ENCODE measurements at places on chromosomes 3 and 15.

DNA sequence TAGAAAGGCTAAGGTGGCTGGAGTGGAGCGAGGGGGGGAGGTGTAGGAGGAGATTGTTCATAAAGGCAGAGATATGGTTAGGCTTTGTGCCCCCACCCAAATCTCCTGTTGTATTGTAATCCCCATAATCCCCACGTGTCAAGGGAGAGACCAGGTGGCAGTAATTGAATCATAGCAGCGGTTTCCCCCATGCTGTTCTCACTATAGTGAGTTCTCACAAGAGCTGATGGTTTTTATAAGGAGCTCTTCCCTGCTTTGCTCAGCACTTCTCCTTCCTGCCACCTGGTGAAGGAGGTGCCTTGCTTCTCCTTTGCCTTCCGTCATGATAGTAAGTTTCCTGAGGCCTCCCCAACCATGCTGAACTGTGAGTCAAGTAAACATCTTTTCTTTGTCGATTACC is 64.7 kb upstream of the CFAP161 start:
- DNase-seq: no peak

DNA sequence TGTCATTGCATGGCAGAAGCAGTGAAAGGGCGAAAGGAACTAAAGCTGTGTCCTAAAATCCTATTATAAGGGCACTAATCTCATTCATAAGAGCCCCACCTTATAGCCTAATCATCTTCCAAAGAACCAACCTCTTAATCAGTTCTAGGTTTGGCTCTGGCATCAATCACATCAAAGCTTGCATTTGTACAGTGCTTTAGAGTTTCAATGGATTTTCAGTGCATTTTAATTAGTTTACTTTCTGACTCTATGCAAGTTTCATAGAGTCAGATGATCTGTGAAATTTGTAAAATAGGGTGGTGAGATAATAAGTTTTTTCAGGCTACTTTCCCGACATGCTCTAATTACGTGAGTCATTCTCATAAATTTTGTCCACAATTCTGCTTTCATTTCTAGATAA is 341.1 kb downstream of the DIPK2A start:
- no peak for DNase-seq

DNA sequence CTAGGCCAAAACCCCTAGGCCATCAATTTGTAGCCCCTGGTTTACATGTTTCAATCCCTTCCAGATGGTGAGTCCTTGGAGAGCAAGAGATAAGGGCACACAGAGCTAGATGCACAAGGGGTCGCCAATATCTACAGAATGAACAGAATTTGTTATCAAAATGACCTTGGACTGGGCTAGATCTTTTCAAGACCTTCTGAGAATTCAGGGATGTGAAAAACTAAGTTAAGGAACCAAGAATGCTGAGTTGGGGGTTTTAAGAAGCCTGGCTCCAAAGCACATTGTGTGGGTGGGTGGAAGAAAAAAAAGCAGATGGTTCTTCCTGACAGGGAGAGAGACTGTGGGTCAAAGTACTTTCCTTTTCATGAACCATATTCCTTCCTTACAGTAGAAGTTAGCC is 10.2 kb downstream of the CDCP1 start:
- DNase-seq: no peak

GRCh38 chr15:37995461-37996347 is 61.3 kb downstream of the TMCO5A start:
- no peak for DNase-seq

GRCh38 chr3:131917006-131917405 is 117.8 kb downstream of the CPNE4 start:
- DNase-seq: no peak

DNA sequence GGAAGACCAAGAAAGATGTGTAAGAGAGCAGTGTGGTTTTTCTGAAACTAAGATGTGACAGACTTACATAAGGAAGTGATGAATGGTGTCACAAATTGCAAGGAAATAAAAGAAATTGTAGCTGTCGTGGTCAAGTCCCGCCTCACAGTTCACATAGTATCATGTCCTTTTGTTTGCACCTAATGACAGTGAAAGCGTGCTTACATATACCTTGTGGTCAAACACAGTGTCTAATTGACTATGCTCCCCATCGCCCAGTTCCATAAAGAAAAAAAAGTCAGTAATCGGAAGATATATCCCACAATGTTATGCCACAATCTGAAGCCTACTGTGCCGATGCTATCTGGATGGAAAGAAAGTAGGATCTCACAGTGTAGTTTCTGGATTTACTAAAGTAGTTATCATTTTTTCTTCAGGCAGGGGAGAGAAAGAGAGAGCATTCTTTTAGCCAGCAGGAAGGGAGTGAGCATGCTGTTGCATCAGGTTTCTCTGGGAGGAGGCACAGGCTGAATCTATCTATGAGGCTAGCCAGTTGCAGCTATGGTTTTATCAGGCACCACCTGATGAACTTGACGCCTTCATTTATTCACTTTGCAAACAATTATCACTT is 9.8 kb upstream of the PLSCR1 start:
- no peak for DNase-seq

DNA sequence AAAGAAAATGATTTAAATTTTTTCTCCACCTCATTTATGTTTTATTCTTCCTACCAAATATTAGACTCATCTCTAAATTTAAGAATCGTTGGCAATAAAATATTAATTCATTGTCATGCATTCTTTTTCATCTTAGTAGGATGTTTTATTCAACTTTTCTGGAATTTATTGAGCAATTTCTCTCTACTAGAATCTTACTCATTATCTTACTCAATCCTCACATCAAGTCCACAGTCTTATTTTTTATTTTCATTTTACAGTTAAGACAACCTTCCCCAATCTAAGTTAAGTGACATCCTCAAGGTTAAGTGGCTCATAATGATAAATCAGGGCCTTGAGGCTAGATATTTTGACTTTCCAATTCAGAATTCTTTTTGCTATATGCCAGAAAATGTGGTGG is 15.9 kb upstream of the ALDH1A2 start:
- no peak for DNase-seq

DNA sequence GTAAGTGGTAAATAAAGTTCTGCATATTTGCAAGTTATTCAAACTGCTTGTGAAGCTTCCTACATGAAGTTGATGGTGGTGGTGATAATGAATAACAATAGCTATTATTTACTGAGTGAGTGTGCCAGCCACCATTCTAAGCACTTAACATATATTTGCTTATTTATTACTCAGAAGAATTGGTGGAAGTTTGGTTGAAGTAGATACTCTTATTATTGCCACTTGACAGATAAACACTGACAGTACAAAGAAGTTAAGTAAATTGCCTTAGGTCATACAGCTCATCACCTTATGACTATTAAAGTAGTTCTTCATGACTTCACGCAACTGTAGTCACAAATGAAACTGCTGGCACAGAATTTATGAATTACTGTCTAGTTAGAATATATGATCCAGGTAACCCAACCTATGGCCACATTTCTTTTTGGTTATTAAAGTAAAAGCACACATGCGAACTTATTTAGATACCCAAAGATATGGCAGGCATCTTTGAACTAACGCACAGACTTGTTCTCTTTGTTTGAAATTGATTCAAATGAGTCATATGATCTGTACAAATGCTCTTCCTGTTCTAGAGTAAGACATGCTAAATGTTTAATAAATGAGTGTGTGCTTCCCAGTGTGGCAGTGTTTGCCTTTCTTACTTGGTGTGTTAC is 99.8 kb upstream of the NR2F2 start:
- DNase-seq: no peak

- DNase-seq: no peak
Observed at GRCh38 chr15:90600954-90601353, 71.2 kb downstream of the CRTC3 start.

DNA sequence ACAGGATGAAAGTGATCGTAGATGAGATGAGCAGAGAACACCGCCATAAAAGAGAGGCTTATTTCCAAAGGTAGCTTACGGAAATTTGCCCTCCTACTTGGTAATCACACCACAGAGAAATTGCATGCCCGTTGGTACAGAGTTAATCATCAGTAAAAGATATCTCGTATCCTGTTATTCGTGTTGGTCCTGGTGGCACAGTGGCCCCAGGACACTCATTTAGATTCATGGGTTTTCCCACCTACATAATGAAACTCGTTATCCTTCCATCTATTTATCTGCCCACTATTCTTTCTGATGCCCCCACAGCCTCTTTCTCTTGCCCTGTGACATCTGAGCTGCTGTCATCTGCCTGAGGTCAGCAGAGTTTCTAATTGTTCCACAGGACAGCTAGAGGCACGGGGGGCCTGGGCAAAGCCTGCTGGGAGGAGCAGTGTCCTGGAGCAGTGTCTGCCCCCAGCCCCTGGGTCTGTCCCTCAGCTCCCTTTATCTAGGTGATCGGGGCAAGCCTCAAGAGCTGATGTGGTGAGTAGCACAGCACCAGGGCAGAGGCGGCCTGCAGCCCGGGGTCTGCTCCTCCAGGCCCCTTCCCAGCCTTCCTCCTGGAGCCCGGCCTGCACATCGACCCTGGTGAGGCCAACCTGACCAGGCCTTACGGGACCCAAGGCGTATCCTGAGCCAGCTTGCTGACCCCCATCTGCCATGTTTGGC is 42.2 kb downstream of the PXYLP1 start:
- DNase-seq: no peak

DNA sequence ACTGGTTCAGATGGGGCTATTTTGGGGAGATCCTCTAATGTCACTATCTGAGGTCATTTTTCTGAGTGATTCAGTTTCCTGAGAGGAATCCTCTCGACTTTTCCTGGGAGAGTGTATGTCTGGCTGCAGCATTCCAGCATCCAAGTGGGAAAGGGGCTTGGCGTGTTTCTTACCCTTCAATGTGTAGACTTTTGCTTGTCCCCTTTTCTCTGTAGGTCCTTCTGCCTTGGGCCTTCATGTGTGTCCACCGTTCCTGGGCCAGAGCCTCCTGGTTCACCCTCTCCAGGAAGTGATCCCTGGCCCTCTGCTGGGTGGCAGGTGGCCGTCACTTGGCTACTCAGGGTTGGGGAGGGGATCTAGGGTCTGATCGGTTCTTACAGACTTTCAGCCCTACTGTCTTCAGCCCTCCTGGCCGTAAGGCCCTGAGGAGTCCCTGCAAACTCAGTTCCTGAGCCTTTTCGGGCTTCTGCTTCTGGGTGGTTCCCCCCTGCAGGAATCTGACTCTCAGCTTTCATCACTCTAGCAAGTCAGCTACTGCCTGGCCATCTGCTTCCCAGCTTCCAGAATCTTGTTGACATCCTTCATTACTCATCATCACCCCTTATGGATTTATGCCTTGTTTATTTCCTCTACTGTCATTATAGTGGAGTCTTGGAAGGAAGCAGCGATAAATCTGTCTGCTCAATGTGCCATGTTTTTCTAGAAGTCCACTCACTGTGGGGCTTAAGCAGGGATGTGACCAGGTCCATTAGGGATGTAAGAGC is 36.5 kb downstream of the GOLGA6L10 start:
- DNase-seq: no peak

DNA sequence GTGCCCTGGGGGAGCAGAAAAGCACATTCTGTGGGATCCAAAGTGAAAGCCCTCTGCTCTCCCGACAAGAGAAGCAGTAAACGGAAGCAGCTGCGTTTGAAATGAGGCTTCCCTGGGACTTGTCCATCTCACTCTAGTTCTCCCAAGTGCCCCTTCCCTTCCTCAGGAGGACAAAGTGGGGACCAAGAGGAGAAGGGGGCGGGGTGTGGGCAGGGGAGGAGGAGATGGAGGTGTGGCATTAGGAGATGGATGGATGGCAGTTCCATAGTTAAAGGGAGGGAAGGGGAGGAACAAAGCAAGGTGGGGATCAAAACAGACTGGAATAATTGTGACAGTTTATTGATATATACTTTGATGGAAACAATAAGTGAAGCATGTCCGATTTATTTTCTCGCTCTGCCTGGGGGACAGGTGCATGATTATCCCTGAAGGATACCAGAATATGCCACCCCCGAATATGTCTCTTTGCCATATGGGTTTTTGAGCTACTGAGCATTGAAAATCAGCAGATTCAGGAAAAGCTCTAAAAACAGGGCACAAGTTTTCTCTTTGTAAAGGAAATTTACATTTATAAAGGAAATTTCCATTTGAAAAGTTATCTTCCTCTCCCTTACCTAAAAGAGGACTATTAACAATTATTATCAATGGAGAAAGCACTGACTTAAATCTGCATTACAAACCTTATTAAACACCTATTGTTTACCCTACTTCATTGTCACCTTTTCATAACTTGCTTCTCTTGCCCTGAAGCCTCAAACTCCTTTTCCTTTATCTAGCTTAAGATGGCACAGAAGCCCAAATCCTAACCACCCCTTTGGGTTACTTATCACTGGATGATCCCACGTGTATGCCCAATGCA is 58.9 kb upstream of the DAZL start:
- no peak for DNase-seq

GRCh38 chr3:23889386-23889785 is 27.4 kb downstream of the NKIRAS1 start:
- no peak for DNase-seq

GRCh38 chr3:72003936-72004335 is 219.0 kb upstream of the PROK2 start:
- no peak for DNase-seq

GRCh38 chr3:75176937-75177336 is 487.2 kb upstream of the FRG2C start:
- DNase-seq: no peak

DNA sequence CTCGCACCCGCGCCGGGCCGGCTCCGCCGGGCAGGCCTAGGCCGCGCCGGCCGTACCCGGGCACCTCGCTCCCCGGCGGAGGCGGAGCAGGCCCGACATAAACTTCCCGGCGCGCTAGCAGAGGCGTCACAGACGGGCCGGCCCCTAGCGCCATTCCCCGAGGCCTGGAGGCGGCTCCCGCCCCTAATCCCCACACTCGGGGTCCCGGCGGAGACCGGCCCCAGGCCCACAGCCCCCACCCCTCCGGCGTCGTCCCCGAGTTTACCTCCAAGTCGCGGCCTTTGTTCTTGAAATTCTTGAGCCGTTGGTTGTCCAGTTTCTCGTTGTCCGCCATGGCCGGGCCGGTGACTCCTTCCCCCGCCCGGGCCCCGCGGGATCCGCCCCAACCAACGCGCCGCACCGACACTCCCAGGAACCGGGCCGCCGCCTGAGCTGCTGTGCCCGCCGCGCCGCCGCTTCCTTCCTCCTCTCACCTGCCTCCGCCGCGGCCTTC is 376 bp downstream of the KPNA4 start:
- no peak for DNase-seq

Data from activated T-cell treated with anti-CD3 and anti-CD28 coated beads, Interleukin-2, amount 50 U/mL, for 48 hours (primary cell).